ENCODE measurements at places on chromosomes 6 and 20.

- no peak for DNase-seq
Observed at GRCh38 chr6:68533339-68533795, 101.7 kb upstream of the ADGRB3 start.

- no peak for DNase-seq
Observed at GRCh38 chr20:12512755-12513154, 496.0 kb upstream of the SPTLC3 start.

DNA sequence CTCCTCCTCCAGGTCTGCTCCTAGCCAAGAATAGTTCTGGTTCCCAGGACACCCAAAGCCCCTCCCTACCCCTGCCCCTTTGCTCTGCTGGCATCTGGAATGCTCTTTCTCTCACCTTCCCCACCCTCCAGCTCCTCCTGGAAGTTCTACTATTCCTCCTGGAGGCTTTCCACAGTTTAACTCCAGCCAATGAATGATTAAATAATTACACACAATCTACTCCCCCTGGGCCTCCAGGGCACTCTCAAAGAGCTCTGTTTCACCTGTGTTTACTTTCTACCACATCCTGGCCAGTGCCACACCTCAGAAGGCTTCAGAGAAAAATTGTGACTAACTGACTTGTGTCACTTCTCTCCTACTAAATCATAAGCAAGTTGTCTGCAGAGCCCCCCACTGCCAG, 36.2 kb downstream of the GCM1 start:
- no peak for DNase-seq

DNA sequence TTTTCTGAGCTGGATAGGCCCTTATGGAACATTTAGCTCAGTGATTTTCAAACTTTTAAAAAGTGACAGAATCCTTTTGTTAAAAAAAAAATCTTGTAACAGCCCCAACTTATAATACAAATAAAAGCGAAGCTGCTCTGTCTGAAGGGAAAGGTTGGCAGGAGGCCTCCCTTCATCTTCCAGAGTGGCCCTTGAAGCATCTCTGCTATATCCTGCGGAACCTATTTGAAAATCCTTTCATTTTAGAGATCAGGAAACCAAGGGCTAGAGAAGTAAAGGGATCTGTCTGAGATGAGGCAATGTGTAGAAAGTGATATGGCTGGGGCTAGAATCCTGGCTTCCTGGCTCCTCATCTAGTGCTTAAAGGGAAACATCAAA, 107.8 kb downstream of the UBE3D start:
- DNase-seq, result no peak

GRCh38 chr20:13449868-13450434, 188.8 kb downstream of the TASP1 start:
- no peak for DNase-seq

GRCh38 chr6:98463038-98464000, 371.1 kb upstream of the POU3F2 start:
- DNase-seq, result no peak

DNA sequence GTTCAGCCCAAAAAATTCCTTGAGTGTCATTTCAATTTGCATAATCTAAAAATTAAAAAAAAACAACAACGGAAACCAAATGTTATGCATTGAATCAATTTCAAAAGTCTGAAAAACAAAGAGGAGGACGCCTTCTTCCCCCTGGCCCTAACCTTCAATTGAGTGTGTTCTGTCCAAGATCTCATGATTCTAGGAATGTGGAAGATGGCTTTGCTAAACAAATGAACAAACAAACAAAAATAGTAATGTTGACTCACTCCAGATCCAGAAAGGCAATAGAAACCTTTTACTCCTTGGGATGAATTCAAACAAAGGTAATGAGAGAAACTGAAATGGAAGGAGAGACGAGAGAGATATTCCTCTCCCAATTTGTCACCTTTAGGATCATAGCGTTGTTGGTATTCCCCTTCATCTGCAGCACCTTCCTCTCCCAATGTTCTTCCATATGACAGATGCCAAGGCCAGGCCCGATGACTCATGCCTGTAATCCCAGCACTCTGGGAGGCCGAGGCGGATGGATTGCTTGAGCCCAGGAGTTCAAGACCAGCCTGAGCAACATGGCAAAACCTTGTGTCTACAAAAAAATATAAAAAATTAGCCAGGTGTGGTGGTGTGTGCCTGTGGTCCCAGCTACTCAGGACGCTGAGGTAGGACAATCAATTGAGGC, 109.2 kb upstream of the ADGRF1 start:
- DNase-seq, result no peak

GRCh38 chr6:75757295-75757694, 8.3 kb downstream of the MYO6 start:
- no peak for DNase-seq

GRCh38 chr6:155062866-155063341, 67.8 kb downstream of the TIAM2 start:
- no peak for DNase-seq

DNA sequence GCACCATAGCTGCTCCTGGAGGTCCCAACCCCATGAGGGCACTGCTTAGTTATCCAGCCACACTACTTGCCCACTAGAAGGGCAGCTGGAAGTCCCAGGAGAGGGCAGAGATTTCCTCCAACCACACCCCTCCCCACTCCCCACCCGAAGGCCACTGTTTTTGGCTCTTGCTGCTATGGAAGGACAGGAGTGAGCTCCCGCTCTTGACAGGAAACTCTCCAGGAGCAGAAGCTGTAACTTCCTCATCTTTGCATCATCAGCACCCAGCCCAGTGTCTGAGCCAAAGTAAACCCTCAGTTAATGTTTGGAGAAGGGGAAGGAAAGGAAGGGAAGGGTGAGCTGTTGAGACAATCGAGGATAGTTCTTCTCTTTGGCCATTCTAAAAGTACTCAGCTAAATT, 120.7 kb downstream of the MTFR2 start:
- no peak for DNase-seq

DNA sequence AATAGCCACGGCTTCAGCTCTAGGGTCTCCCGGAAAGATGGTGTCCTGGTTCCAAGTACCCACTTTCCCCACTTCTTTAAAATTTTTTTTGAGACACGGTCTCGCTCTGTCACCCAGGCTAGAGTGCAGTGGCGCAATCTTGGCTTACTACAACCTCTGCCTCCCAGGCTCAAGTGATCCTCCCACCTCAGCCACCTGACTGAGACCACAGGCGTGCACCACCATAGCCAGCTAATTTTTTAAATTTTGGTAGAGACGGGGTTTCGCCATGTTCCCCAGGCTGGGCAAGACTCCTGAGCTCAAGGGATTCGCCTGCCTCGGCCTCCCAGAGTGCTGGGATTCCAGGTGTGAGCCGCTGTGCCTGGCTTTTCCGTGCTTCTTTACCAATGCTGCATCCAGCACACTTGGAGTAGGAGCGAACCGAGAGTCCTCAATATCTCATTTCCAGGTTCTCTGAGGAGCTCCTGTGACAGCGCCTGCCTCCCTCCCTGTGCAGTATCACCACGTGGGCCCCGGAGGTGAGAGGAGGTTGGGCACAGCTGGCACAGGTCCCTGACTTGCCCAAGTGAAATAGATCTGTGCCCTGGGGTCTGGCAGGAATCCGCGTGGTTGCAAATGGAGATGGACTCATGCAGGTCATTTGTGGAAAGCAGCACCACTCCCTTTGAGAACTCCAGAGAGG, 37.3 kb downstream of the EZR start:
- no peak for DNase-seq

GRCh38 chr20:6122111-6122872, 538 bp downstream of the FERMT1 start:
- DNase-seq, result no peak

DNA sequence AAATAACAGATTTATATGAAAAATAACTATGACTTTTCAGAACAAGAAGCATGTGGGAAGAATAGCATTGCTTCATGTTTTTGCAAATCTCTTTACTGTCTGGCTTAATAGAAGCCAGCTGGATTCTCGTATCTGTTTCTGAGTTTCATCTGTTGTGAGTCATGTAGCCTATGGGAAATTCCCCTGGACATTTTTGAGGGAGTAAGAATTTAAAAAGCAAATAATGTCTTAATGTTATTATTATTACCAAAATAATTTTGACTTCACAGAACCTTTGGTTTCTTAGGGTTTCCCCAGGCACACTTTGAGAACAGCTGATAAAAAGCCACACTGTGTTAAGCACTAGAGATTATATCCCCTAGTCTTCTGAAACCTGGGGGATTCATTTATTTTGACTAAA, 75.8 kb downstream of the SYCP2L start:
- no peak for DNase-seq

DNA sequence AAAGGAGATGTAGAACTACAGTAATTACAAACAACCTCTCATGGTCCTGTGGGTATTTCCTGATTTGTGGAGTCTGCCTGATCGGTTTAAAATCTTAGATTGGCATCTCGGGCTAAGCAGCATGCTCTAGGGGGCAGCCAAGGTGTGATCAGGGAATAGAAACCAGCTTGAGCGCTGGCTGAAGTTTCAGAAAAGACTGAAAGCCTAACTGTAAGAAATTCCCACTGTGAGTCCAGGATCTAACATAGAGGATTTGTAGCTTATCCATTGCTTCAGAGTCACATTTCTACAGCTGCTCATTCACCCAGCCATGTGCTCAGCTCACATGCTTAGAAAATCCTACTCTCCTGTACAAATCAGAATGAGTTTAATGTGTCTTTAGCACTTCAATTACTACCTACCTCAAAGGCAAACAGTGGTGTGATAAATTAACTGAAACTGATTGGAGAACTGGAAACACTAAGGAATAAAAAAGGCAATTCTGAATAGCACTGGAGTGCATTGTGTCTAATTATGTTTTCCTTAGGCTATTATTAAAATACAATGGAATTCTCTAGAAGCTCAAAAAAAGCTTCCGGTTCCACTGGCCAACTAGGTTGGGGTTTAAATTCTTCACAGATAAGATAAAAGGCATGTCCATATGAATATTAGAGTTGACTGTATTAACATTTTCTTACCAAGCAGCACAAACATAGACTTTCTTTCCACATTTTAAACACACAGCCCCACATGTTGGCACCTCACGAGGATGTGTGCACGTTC, 73.8 kb upstream of the MPC1 start:
- DNase-seq, result no peak

DNA sequence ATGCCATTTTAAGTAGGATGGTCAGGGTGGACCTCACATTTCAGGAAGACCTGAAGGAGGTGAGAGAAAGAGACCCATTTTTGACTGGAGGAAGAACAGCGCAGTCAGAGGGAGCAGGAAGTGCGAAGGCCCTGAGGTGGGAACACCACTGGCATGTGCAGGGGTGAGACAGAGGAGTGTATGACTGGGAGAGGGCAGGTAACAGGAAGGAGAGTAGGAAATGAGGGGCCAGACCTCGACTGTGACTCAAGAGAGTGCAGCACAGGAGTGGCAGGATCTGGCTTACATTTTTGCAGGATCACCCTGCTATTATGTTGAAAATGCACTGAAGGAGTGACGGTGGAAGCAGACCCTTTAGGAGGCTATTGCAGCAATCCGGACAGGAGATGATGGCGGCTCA, 117.7 kb upstream of the CDYL start:
- DNase-seq, result no peak

DNA sequence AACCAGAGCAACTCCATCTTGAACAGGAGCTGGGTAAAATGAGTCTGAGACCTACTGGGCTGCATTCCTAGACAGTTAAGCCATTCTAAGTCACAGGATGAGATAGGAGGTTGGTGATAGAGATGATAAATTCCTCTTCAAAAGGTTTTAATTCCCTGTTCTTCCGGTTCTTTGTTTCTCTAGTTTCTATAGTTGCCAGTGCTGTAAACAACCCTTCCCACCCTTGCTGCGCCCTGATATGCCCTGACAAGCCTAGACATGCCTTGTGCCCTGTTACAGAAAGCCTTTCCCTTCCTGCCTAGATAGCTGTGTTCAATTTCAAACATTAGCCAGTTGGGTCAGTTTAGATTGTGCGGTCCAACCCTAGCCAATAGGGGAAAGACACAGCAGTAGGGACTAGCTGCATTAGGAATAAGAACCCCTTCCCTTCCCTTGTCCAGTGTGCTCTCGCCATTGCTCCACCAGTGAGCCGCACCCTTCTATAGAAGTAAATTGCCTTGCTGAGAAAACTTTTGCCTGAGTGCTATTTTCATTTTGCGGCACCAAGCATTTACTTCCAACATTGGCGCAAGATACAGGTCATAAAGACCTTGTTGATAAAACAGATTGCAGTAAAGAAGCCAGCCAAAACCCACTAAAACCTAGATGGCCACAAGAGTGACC, 52.5 kb upstream of the CCN2 start:
- no peak for DNase-seq

DNA sequence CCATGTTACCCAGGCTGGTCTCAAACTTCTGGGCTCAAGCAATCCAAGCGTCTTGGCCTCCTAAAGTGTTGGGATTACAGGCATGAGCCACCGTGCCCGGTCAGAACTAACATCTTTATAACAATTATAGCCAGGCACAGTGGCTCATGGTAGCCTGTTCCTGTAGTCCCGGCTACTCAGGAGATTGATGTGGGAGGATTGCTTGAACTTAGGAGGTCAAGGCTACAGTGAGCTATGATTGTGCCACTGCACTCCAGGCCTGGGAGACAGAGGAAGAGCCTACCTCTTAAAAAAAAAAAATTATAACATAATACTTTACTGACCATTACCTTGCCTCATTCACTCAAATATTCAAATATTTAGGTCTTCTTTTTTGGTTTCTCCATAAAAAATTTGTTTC, 16.8 kb upstream of the MYMX start:
- DNase-seq, result no peak

DNA sequence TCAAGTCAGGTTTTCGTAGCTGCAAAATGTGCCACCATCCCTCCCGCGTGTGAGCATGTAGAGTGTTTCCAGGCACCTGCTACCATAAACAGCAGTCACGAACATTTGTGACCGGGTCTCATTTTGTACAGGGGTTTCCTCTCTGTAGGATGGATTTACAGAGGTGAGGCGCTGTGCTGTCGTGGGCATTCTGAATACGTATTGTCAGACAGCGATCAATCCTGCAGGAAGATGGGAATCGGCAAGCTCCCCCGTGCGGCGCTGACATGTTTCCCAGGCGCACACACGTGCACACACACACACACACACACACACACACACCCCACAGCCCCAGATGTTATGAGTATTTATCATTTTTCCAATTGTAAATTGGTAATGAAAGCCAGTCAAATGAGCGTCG, 15.8 kb downstream of the ANKRD60 start:
- no peak for DNase-seq

GRCh38 chr20:64035066-64035932, 683 bp upstream of the C20orf204 start:
- DNase-seq, result no peak

- DNase-seq, result peak; percentile 73
Observed at GRCh38 chr6:113856625-113857555, at the start of gene MARCKS. TSS of gene MARCKS (plus strand) at chr6:113857345. CDS start at chr6:113857746, 401 bp downstream.

GRCh38 chr20:36741072-36741471, 4.8 kb downstream of the NDRG3 start:
- DNase-seq, result no peak

DNA sequence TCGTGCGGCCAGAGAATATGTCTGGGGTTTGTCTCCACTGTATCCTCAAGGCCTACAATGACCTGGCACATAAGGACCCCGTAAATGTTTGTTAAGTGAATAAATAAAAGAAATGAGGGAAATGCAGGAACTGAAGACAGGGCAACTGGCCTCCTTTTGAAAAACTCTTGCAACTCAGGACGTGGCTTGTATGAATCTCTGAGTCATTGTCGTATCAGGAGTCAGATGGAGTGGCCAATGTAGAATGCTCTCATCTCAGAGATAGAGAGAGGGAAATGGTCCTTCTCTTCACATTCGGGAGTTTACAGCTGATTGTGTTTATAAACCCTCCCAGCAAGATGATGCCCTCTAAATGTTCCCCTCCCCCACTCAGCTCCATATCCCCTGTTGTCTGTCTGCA, 57.1 kb downstream of the UST start:
- DNase-seq, result no peak

Measured in dorsolateral prefrontal cortex (tissue), 122 donors.